ENCODE measurements at places on chromosomes 11 and 22.

DNA sequence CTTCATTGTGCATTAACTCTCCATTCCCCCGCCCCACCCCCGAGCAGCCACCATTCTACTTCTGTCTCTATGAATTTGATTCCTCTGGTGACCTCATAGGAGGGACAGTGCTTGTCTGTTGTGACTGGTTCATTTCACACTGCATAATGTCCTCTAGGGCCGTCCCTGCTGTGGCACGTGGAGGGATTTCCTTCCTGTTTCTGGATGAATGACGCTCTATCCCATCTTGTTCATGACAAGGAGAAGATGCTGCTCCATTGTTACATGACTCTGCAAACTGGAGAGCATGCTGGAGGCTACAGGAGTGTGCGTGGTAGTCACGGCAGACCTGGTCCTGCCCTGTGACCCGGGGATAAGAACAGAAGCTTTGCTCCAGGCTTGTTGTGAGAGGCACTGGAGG, 61.3 kb downstream of the RTL6 start:
- no peak overlapping the region for H3K4me3 ChIP-seq
- H3K4me1 ChIP-seq: no peaks in the 10 kb centered on the region
- no peak for DNase-seq

DNA sequence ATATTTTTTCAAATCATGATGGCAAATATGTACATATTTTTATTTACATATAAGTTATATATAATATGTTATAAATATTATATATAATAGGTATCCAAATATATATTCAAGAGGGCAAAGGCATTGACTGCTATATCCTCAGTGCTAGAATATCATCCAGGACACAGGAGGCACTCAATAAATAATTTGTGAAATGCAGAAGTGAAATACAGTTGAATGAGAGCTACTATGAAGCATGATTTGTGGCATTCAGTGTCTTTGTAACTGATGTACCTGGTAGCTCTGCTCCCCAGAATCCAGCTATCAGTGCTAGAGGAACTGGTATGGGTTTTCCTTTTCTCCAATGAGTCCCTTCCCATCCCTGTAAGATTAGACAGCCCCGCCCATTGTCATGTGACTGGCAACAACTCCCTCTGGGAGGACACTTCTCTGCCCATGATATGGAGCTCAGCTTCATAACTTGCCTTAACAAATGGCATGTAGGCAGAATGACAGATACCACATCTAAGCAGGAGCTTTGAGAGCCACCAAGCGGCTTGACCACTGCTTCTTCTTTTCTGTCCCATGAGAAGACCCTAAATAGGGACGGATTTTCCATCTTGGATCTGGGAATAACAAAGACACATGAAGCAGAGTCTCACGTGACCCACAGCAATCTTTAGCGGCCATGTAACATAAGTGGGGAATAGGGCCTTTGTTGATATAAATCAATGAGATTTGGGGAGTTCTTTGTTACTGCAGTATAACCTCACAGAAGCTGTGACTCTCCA, 10.2 kb upstream of the CD82 start:
- H3K4me1 ChIP-seq: peaks cover 11% of the 10 kb centered on the region
- no peaks in the 10 kb centered on the region for H3K36me3 ChIP-seq
- DNase-seq: no peak
- no peaks in the 10 kb centered on the region for H3K27me3 ChIP-seq

- H3K4me3 ChIP-seq: no peak overlapping the region
- H3K27ac ChIP-seq: no peak overlapping the region
- no peak for DNase-seq
- H3K27me3 ChIP-seq: no peaks in the 10 kb centered on the region
- H3K36me3 ChIP-seq: peaks cover 6% of the 10 kb centered on the region
Observed at GRCh38 chr11:17150521-17150920, 57.3 kb downstream of the PIK3C2A start.

- no peak for DNase-seq
- H3K27ac ChIP-seq: no peak overlapping the region
- H3K4me1 ChIP-seq: no peaks in the 10 kb centered on the region
Observed at GRCh38 chr22:25645964-25646363, 81.5 kb downstream of the GRK3 start.

DNA sequence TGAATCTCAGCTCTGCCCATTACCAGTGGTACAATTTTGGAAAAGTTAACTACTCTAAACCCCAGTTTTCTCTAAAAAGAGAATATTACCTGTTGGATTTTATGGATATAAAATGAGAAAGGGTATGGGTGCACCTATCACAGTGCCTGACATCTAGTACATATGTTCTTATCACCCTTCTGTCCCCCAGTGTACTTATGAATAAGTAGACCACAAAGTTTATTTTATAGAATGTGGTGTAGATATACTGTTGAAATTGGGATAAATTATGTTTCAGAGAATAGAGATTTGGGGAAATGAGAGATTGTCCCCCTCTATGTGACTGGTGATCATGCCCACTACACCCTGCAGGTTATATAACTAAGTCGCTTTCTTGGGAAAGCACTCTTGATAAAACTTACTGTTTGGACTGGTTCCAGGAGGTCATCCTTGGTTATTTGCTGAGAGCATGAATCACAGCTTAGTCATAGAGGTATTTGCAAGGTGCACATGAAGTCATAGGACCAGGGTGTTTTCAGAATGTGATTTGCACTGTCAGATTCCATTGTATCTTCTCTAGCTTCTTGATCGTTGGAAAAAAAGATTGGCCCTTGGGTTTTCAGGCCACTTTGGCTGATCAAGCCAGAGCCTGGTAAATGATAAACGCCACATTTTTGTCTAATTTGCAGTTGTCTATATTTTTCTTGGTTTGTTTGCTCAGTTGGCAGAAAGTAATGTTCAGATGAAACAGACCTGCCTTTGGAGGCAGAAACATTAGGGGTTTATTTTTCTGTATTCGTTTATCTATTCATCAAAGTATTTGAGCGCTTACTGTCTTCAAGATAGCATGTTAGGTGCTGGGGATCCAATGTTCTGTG, 21.3 kb downstream of the STX3 start:
- no peak overlapping the region for H3K4me3 ChIP-seq
- H3K36me3 ChIP-seq: peaks cover 7% of the 10 kb centered on the region
- peak; percentile 67 for DNase-seq
- H3K4me1 ChIP-seq: peaks cover 15% of the 10 kb centered on the region

GRCh38 chr11:12006552-12007229, 1.7 kb downstream of the DKK3 start:
- peak overlapping the region; percentile 75 for H3K27ac ChIP-seq
- no peak for DNase-seq
- peaks cover 33% of the 10 kb centered on the region for H3K4me1 ChIP-seq
- peak overlapping the region; percentile 84 for H3K4me3 ChIP-seq
- H3K27me3 ChIP-seq: no peaks in the 10 kb centered on the region

GRCh38 chr22:29369460-29369859, 18.9 kb downstream of the AP1B1 start:
- peaks cover 10% of the 10 kb centered on the region for H3K36me3 ChIP-seq
- no peak for DNase-seq
- H3K4me3 ChIP-seq: no peak overlapping the region
- H3K4me1 ChIP-seq: no peaks in the 10 kb centered on the region

DNA sequence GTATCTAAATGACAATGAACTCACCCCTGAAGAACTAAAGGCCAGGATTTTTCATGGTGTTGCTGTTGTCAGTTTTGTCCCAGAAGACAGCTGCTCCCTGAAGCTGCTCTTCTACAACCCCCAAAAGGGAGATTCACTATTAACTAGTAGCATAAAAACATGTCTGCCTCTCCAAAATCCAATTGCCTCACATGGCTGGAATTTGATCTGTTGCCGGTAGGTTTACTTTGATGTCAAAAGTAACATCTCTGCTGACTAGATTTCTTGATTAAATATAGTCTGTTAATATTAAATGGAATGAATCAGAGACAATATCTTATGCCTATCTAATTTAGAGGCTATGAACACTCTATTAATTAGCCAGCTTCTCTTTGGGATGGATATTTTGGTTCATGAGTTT, 425.4 kb downstream of the ETS1 start:
- no peaks in the 10 kb centered on the region for H3K4me1 ChIP-seq
- no peak overlapping the region for H3K27ac ChIP-seq
- H3K27me3 ChIP-seq: no peaks in the 10 kb centered on the region
- H3K4me3 ChIP-seq: no peak overlapping the region
- DNase-seq: no peak
- H3K36me3 ChIP-seq: no peaks in the 10 kb centered on the region
